ENCODE measurements at places on chromosomes 5 and 9.

DNA sequence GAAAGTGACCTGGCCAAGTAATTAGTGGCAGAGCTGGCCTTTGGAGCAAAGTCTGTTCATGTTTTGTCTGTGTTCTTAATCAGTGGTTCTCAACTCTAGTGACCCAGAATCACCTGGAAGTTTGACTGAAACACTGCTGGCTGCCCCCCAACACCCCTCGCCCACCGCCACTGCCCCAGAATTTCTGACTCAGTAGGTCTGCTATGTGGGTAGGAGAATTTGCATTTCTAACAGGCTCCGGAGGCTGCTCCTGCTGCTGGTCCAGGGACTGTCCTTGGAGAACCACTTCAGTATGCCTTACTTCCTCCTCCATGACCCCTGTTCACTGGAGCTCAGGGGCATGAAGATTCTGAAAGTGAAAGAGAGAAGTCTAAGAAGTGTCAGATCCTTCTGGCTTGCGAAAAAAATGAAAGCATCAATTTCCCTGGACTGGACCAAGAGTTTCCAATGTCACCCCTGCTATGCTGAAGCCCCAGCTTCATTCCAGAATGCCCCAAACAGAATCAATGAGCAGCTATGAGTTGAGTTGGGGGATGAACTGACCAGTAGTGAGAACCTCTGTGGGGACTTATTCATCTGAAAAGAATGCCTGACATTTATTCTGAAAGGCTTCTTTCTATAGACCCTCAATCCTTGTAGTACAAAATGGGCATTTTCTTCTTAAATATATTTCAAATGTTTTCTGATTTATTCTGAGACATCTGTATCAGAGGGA, 20.8 kb upstream of the COL15A1 start:
- DNase-seq: peak; percentile 48

- DNase-seq: no peak
Measured at GRCh38 chr9:31683116-31683515, 701.3 kb upstream of the ACO1 start.

- DNase-seq: no peak
Measured at GRCh38 chr5:10949856-10950630, 189.0 kb upstream of the DAP start.

GRCh38 chr9:112446526-112446925, 40.1 kb upstream of the KIAA1958 start:
- DNase-seq: no peak

DNA sequence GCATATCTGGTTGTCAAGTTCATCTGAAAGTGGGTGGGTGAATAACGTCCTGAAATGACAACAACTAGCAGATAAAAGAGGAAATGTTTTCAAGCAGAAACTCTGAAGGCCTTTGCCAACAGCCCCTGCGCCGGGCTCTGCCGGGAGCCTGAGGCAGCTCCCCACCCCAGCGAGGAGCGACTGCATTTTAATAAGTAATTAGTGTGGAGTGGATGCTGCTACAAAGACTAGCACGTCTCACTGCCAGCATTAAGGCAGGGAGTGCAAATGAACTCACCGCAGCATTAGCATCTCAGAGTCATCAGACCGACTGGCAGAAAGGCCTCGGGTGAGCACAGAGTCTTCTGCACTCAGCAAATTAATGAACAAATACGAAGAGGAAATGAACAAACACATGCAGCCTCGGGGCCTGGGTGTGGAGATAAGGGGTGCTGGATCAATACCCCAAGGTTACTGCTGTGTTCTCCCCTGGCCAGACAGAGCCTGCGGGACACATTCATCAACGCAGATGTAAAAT, 63.8 kb downstream of the VAV2 start:
- DNase-seq: no peak

- DNase-seq: no peak
Measured at GRCh38 chr9:7578951-7579350, 220.6 kb downstream of the DMAC1 start.

GRCh38 chr5:147170603-147171002, 64.2 kb upstream of the STK32A start:
- DNase-seq: no peak

- DNase-seq: no peak
Measured at GRCh38 chr9:137379761-137380161, 43.2 kb downstream of the EXD3 start.

DNA sequence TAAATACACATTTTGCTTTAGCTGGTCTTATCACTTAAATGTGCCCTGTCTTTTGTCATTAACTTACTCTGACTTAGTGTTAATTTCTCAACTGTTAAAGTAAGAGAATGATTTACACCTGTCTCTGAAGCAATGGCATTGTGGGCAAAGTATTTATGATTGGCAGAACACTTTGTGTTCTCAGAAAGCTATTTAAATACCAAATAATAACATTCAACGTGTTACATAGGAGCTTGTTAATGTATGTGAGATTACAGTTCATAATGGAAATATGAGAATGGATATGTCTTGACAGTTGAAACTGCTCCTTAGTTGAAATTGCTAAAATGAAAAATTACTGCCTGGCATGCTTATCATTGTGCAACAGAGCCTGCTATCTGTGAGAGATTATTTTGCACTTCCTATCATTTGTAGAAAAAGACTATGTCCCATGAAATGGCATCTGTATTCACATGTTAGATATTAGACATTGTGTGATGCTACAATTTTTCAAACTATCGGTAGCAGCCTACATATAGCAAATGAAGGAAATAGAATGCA, 46.1 kb downstream of the PRR16 start:
- no peak for DNase-seq

- DNase-seq: peak; percentile 31
Measured at GRCh38 chr9:124139001-124139400, 118.7 kb upstream of the NEK6 start.

DNA sequence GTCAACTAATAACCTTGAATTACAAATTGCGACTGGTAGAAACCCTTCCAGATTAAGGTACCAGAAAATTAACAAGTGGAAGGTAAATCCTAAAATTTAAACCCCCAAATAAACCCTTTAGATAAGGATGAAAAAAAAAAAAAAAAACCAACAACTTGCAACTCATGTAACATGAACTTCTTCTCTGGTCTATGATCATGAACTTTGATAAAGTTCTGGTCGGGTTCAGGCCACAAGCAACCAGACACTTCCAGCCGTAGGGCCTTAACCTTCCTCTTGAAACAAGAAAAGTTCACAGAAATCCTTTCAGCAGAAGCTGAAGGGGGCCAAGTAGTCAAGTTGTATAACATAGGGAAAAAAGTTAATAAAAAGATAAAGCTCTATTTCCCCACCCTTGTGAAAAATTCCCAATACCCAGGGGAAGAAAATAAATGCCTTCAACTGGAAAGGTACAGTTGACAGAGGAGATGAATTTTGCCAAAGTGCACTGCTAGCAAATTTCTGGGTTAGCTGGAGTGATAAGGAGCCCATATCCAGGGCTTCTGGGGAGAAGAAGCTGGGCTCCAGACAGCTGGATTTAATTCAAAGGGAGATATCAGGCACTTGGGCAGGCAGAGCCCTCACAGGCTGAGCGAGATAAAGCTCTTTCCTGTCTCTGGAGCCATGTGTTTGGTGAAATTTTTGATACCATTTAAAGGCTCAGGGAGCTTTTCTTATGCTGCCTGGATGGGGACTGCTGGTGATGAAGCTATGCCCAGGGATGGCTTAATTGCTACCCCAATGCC, 234.2 kb upstream of the PANK3 start:
- DNase-seq: no peak

DNA sequence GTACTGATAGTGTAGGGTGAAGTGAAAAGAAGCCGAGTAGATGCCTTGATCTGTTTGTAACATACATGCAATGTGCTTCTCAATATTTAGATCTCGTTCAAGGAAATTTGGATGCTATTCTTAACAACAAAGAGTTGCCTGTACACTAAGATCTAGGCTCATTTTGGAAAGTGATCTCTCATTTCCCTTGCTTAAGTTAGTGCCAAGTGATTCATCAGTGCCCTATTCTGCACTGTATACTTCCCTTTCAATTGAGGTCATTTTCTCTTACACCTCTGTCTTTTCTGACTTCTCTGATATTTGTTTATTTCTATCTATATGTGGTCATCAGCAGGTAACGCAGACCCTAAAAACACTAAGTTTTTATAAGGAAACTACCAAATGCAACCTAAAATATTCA, 528.6 kb upstream of the PTPRD start:
- DNase-seq: no peak

DNA sequence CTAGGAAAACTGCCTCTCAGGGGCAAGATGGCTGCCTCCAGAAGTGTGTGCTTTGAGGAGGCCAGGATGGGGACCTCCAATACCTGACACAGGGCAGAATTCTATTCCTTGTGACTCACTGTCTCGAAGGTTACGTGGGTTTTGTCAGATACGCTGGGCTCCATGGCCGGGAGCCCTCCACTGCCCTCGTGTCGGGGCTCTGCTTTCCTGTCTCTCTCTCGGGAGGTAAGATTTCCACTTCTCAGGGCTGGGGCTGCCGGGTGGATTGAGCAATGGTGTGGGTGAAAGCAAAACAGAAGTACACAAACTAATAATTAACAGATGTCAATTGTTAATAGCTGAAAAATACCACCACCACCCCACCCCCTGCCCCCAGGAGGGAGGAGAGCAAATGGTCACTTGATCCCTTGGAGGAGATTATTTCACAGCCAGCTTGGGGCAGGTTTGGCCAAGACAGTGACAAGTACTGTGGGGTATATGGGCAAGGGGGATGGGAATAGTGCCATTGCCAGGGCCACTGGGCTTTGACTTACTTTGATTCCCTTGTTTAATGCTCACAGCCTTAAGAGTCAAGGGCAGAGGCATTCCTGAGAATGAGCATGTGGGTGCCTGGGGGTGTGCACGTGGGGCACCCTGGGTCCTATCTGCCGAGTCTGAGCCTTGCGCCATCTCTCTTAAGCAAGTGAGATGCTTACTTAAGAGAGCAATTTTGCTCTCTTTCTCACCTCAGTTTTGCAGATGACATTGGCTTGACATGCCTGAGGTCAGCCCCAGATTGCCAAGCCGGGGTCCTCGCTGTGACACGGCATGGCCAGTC, 28.8 kb upstream of the DAB2IP start:
- peak; percentile 42 for DNase-seq

DNA sequence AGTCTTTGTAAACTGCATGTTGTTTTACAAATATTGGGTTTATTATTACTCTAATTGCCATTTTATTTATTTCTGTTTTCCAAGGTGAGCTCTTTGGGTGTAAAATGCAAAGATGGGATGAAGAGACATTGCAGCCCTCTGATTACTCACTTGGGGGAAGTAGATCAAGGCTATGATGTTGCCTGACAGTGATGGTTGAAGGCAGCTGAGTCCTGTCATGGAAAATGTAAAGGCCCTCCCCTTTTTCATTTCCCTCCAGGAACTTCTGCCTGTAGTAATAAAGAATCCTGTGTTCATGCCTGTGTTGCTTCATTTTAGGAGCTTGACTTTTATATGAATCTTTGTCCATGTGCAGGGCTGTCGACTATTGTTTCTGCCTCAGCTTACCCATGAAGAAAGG, 605.4 kb upstream of the CLINT1 start:
- no peak for DNase-seq

DNA sequence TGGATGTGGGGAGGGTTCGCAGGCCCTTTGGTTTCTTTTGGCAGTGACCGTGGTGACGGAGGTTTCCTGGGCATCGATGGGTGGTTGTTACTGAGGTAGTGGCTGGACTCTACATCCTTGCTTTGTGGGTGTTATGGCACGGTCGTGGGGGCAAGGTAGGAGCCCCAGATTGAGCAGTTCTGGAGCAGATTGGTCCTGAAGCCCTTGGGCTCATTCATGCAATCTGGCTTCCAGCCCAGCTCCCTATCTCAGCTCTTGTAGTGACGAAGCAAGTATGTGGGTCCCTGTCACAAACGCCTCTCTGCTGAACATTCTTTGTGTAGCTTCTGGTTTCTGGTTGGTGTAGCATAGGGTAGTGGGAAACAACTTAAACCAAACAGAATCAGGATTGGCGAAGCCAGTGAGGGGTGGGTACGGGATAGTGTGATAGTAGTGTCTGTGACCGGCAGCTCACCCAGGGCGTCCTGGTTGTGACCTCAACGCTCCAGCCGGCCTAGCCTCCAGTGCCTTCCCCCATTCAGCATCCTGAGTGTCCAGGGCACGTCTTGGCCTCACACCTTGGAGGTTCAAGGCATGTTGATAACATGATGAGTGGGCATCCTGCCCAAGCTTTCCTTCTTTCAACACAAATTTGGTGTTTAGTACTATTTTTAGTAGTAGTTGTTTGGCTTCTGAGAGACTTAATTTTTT, 2.9 kb downstream of the NDUFS6 start:
- no peak for DNase-seq

DNA sequence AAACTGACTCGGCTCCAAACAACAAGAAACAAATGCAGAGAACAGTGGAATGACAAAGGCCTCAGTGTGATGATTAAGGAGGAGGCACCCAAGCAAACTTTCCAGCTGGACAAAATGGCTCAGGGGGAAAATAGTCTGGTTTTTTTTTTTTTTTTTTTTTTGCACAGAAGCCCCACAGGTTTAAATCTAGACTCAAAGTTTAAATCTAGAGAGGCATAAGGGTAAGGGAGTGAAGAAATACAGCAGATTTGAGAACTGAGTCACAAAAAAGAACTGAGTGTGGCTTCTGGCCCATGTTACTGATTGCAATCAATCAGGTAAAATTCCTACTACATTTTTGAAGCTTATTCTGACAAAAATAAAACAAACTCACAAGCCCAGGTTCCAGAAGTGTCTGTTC, 12.3 kb downstream of the BOD1 start:
- DNase-seq: no peak

- no peak for DNase-seq
Measured at GRCh38 chr9:68732405-68733020, 27.5 kb downstream of the PIP5K1B start.

DNA sequence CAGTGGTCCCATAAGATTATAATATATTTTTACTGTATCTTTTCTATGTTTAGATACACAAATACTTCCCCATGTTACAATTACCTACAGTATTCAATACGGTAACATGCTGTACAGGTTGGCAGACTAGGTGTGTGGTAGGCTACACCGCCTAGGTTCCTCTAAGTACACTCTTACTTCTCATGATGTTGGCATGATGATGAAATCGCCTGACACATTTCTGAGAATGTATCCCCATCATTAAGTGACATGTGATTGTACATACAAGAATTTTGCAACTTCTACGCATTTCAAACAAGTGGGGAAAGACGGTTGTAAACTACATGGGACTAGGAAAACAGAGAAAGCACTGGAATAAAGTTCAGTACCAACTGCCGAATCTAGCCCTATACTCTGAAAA, 53.3 kb downstream of the SETX start:
- no peak for DNase-seq
